RCC 7860 (cell line): ENCODE measurements at places on chromosomes 3 and 15.

- DNase-seq = no peak
These were observed 64.2 kb upstream of the POLG start for GRCh38 chr15:89398896-89399237.

- no peak for DNase-seq
These were observed 4.3 kb upstream of the FRMD5 start for GRCh38 chr15:44199393-44199792.

- no peak for DNase-seq
These were observed 349.2 kb downstream of the NAALADL2 start for GRCh38 chr3:175208326-175208725.

DNA sequence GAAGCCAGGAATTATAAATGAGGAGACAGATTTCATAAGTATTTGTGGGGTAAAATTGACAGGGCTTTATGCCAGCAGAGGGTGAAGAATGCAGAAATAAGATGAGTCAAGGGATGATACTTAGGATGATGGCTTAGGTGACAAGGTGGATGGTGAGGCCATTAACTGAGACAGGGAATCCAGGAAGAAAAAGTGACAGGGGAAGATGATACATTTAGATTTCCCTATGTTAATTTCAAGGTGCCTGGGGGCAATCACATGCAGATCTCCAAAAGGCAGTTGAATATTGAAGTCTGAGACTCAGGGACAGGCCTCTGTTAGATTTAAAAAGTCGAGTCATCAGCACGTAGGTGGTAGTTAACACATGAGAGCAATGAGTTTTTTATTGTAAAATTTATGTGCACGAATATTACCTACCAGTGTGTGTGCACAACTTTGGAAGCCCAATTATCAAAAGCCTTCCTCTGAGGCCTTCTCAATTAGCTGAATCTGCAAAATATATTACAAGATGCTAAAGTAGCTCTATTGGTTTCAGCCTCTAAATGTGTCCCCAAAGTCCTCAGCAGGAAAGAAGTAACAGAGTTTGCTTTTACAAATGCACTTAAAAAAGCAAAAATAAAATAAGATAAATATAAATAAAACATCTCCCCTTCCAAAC is 67.9 kb upstream of the CHL1 start:
- no peak for DNase-seq

DNA sequence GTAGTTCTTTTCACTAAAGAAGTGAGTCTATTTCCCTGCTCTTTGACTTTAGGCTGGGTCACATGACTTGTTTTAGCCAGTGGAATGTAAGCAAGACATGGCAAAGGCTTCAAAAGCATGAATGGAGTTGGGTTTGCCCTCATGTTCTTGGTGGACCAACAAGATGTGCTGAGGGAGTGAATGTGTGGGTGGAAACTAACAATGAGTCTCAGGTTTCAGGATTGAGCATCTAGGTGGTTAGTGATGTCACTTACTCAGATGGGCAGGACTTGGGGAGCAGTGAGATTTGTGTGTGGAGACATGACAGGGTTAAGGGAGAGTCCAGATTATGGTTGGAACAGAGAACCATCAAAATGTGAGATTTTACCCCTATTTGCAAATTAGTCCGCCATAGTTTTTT is 181.4 kb upstream of the UBE2E1 start:
- no peak for DNase-seq

GRCh38 chr15:32119694-32120330 is 89.5 kb downstream of the CHRNA7 start:
- no peak for DNase-seq

DNA sequence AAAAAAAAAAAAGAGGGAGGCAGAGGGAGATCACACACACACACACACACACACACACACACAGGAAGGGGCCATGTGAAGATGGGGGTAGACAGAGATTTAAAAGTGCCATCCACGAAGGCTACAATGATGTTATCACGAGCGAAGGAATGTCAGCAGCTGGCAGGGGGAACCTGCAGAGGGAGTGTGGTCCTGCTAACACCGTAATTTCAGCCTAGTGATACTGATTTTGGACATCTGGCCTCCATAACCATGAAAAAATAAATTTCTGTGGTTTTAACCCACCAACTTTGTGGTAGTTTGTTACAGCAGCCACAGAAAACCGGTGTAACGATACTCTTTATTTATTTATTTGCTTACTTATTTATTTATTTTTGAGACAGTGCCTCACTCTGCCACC is 76.0 kb downstream of the TMCO5A start:
- DNase-seq = no peak

DNA sequence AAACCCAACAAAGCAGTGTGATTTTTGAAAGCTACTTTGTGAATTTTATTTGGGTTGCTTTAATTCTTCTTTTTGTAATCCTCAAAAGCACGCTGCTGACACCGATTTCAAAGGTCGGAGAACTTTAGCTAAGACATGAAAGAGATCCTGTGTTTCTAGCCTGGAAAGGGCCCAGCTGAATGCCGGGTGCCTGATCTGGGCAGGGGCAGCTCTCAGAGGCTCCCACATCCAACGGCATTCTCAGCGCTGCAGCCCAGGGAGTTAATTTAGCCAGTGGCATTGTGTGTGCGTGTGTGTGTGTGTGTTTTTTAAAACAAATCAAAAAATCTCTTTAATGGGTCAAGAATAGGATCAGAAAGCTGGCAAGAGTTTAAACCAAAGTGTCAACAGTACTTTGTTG is 6.6 kb downstream of the RBP1 start:
- DNase-seq = no peak

GRCh38 chr3:126684218-126684751 is 19.8 kb upstream of the CHCHD6 start:
- no peak for DNase-seq

DNA sequence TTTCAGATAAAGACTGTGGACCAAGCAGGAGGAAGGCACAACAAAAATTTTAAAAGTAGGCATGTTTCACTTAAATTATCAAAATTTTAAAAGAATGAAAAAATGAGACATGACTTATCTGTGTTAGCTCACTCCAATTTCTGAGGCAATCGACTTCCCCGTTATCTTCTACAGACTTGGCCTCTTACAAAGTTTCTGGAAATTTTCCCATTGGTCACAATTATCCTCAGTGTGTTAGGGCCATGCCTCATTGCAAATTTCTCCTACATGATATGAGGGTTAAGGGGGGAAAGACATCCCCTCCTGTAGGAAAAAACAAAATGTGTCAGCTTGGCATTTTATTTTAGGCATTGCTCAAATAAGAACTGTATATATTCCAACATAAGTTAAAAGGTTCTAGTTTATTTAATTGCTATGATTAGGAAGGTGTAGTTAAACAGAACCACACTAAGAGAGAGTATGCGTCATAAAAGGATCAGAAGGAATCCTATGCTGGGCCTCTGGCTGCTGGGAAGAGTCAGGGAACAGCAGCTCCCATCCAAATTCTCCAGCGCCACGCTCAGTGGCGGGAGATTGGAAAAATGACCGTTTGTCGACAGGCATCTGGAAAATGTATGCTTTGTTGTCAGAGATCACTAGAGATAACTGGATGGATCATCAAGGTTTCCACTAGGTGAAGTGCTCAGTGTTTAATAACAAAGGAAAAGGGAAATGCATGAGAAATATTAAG is 463.6 kb upstream of the NR2F2 start:
- DNase-seq = no peak

GRCh38 chr3:47017504-47018268 is 38.2 kb downstream of the NBEAL2 start:
- peak; percentile 59 for DNase-seq

- DNase-seq = no peak
These were observed 1.1 kb downstream of the TFDP2 start for GRCh38 chr3:142148044-142148791.

DNA sequence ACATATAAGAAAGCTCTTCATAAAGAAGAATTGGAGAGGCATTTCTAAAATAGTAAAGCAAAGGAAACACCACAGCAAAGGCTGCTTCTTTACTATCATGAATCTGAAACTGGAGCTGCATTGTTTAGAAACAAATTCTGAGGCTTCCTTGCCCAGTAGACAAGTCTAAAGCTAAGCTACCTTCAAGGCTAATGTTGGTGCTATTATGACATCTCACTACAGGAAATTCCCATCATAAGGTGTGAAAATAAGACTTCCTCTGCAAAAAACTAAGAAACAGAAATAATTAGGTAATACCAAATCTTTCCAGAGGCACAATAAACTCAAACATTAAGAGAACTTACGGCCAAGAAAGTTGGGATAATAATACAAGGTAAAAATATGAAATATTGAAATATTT is 89.9 kb upstream of the P3H2 start:
- no peak for DNase-seq

GRCh38 chr3:193704431-193704830 is 111.4 kb downstream of the OPA1 start:
- DNase-seq = no peak

DNA sequence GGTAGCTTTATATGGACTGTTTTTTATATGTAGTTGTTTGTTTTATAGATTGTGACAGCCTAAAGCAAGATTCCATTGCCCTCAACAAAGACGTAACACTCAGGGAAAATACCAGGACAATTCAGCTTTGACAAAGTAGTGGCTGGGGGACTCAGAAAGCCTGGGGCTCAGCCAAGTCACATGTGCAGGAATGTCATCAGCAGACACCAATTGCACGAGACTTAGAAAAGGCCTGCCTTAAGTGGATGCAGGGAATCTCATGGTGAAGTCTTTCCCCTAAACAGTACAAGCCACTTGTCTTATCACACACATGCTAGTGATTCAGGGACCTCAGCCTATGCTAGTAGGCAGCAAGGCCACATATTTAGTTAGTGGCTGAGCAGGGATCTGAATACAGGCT is 381.8 kb upstream of the THBS1 start:
- no peak for DNase-seq

- DNase-seq = no peak
These were observed 353.0 kb downstream of the PLOD2 start for GRCh38 chr3:145807990-145808389.

DNA sequence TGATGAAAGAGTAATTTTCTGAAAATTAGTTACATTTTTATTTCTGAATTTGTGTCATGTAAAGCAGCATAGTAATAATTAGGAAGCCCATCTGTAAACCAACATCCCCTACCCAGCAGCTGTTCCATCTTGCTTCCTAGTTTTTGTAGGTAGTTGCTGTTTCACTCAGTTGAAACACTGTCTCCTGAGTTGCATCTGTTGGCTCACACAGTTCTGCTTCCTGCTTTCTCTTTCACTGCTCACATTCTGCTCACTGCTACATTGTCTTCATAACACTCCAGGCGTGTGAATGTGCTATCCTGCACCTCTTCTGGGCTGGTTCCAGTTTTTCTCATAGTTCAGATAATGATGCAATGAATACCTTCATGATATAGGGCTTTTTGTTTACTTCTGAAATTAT is 123.4 kb downstream of the EPHB1 start:
- no peak for DNase-seq

DNA sequence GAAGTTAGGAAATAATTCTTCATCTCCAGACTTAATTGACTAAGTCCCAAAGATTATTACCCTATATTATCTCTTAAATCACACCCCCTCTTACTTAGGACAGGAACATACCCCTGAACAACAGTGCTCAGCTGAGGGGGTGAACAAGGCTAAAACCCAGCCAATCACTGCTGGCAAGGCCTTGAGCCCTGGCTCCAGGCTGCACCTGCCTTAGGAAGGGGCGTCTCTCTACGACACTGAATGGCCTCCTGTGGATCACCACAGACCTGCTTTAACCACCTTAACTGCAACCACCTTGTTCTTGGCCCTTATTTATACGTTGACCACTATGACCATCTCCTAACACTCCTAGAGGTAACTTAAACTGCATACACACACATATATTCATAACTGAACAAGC is 267.4 kb upstream of the THBS1 start:
- no peak for DNase-seq

- DNase-seq = no peak
These were observed 74.2 kb downstream of the DPPA2 start for GRCh38 chr3:109242187-109242523.

GRCh38 chr3:188789251-188789650 is 382.5 kb upstream of the TPRG1 start:
- DNase-seq = no peak

GRCh38 chr3:134027631-134028030 is 2.1 kb downstream of the SLCO2A1 start:
- no peak for DNase-seq

DNA sequence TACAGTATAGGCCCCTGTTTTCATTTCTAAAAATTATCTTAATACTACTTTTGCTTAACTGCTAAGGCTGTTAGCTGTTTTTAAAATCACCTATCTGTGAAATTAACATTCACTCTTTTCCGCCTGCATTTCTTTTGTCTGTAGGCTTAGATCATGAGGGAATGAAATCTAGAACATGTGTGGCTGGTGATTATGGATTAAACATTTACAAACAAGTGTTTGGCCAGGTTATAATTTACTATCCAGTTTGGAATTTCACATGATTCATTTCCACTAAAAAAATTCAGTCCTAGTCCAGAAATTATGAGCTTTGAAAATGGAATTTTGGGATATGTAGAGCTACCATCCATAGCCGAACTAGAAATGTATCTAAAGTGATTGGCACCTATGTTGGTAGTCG is 39.1 kb downstream of the GOLM2 start:
- no peak for DNase-seq

GRCh38 chr3:72820415-72820814 is 27.8 kb downstream of the SHQ1 start:
- DNase-seq = no peak

DNA sequence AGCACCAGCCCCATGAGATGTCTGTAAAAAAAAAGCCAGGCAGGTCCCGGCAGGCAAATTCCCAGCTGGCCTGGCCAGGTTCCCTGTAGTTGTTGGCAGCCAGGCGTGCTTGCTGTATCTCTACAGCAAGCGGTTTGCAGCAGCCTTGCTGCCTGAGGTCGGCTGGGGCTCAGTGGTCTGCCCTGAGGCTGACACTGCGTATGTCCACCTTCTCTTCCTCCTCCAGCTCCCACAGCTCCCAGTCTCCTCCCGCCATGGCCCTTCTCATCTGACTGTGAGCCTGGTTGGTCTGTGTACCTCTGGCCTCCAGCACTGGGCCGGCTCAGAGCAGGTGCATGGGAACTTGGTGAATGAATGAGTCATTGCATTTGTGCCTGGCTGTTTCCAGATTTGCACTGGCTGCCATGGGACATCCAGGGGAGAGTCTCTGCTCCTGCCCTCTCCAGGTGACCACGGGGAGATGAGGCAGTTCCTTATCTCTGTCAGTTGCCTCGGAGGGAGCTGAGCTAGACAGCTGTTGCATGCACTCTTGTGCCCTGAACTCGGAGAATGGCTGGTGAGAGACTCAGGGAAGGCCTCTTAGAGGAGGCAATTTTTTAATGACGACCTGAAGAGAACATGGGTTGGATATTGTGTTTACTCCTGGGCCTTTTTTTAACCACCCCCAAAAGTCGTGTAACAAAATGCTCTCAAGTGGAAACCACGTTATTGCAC is 43.0 kb downstream of the SPSB4 start:
- no peak for DNase-seq

GRCh38 chr15:71634820-71635560 is 175.4 kb upstream of the NR2E3 start:
- no peak for DNase-seq

- DNase-seq = no peak
These were observed 26.4 kb upstream of the APEH start for GRCh38 chr3:49647741-49648140.
